ENCODE measurements at places on chromosomes 12 and 14.

DNA sequence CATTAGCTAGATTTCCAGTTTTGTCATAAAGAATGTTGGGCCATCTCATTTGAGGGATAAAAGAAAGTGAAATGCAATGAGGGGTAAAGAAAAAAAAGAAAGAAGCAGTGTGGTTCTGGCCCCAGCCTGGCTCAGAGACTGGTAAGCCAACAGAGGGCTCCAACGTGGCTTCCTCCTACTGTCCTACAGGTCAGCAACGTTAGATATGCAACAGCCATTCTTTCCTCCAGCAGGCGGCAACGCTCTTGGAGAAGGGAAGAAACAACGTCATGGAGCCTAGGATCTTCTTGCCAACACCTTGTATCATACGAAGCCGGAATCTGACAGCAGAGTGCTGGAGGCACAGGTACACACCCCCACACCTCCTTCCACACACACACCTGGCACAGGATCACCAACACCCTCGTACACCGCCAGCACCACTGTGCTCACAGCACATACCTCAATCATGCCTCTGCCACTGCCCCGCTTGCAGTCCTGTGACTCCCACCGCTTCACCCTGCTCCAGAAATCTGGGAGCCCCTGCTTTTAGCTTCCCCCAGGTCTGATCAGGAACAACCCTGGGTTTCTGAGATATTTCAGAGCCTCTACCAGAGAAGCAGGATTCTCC, 102.8 kb downstream of the RPAP3 start:
- no peak for DNase-seq

- DNase-seq, result no peak
Measured at GRCh38 chr12:125025606-125026235, 32.3 kb downstream of the BRI3BP start.

- no peak for DNase-seq
Measured at GRCh38 chr14:73770977-73771847, 57.0 kb upstream of the PNMA1 start.

GRCh38 chr12:111308473-111308872, 60.4 kb downstream of the PHETA1 start:
- no peak for DNase-seq

DNA sequence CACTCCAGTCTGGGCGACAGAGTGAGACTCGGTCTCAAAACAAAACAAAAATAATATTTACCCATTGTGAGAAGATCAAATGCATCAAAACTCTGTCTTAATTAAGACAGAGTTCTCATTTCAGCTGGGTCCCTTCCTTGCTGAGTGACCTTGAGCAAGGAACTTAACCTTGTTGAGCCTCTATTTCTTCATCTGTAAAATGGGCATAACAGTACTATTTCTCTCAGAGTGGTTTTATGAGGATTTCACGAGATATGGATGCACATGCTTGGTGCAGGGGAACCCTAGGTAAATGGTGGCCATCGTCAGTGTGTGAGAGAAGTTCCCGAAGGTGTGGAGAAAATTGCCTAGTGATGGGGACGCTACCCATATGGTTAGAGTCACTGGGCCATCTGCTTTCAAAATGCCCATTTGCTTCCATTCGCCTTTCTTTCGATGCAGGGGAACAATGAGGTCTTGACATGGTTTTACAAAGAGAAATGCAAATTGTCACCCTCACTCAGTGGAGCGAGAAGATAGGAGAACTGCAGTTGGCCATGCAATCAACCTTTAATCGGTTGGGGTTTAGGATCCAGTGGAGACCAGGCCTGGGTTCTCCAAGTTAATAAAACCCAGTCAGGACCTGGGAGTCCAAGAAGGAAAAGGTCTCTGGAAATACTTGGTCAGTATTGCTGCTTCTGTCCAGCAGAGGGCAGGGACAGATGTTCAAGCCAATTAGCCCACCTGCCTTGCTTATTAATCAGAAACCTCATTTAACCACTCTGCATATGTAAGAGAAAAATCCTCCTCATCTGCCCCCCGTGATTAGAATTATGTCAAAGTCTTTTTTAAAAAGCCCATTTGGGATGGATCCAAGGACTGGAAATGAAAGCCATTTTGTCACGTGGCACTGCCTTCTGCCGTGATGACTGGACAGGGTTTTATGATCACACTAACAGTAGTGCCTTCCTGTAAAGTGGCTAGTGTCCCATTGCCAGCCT, 37.2 kb downstream of the CFAP251 start:
- no peak for DNase-seq

GRCh38 chr12:131097202-131098177, 143.8 kb downstream of the ADGRD1 start:
- no peak for DNase-seq

DNA sequence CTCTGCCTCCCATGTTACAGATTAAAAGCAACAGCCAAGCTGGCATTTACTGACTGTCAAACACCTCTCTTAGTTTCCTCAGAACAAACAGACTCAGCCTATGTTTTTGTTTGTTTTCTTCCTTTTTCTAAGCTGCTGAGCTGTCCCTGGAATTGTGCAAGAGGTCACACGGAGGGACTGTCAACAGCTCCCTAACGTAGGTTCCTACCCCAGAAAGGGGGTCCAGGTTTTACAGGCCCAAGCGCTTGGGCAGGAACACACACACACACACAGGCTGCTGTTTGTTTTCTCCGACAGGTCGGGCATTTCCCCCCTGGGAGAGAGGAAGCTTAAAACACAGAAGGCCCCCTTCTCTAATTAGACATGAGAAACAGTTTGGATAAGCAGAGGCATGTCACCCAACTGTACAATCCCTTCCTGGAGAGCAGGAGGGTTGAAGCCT, 739.6 kb upstream of the TBX3 start:
- no peak for DNase-seq

DNA sequence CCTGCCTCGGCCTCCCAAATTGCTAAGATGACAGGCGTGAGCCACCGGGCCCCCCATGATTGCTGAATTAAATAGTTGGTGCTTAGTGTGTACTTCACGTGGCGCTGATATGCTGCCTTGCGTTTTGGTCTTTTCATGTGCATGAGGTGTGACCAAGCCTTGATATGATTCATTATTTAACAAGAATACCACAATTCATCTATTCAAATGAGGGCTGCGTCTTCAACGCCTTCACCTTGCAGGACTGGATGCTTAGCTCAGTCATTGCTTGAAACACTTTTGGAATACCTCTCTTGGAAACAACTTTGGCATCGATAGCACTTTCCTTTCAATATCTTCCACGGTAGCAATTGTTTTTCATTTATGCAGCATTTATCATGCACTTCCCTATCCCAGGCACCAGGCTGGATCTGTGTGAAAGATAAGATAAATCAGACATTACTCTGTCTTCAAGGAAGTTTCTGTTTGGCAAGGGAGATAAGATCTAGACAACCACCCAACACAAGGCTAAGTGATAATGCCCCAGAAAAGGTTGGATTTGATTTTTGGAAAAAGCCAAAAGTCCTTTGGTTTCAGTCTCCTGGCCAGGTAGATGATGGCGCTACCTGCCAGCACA, 1.3 kb upstream of the TEAD4 start:
- no peak for DNase-seq

- DNase-seq, result no peak
Measured at GRCh38 chr14:20341646-20342045, 1.8 kb upstream of the PARP2 start.

GRCh38 chr14:92360651-92361370, 37.8 kb downstream of the SLC24A4 start:
- no peak for DNase-seq
